ENCODE measurements at places on chromosomes 12 and 14.
A peak's percentile ranks its signal among the peaks of the same experiment; 100 is the strongest.

- no peak for DNase-seq
Observed at GRCh38 chr14:24463884-24464785, 21.6 kb upstream of the SDR39U1 start.

DNA sequence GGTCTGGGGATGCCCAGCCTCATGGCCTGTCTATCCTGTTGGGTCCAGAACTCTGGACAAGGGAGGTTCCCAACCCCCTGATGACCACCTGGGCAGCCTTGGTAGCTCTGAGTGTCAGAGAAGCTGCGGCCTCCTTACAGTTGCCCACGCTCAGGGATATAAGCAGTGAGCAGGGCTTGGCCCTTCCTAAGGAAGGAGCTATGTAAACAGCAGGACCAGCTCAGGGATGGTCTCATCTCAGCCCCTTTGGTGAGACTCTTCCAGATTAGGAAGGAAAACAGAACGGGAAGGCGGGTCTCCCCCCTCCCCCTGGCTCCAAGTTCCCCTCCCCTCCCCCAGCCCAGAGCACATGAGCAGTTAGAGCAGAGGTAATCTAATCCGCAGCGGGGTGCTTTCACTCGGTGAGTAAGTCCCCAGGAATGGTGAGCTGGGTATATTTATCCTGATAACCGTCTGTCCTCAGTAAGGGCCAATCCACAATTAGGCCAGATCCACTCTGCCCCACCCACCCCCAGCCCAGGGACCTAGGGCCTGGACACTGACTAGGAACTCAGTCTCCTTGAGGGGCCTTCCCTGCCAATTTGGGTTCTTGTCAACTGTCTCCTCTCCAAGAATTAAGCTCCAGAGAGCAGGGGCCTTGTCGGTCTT, 29.5 kb upstream of the RPLP0 start:
- DNase-seq: no peak

DNA sequence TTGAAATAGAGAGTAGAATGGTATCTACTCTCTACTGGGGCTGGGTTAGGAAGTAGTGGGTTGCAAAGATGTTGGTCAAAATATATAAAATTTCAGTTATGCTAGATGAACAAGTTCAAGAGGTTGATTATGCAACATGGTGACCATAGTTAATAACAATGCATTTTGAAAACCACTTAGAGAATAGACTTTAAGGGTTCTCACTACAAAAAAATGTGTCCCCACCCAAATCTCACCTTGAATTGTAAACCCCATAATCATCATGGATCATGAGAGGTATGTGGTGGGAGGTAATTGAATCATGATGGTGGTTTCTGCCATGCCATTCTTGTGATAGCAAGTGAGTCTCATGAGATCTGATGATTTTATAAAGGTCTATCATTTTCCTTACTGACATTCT, 94.0 kb downstream of the C12orf50 start:
- no peak for DNase-seq

GRCh38 chr12:51721282-51721940, 127.1 kb downstream of the FIGNL2 start:
- DNase-seq: peak; percentile 3

DNA sequence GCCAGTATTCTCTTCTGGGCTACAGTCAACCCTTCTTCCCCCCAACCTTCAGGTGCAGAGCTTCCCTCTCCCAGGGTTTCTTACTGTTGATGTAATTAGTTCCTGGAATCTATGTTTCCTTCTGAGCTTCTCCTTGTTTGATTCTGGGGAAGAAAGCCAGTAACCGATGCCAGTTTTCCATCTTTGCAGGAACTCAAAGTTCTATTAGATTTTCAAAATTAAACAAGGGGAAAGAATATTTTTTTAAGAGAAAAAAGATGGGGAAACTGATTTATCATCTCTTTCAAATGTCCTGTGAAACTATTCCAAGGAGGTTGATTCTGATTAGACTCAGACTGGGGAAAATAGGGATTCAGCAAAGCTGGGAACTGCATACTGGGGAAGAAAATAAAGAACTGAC, 17.9 kb upstream of the FAM234B start:
- no peak for DNase-seq
